ENCODE measurements at places on chromosomes 1 and 21.

DNA sequence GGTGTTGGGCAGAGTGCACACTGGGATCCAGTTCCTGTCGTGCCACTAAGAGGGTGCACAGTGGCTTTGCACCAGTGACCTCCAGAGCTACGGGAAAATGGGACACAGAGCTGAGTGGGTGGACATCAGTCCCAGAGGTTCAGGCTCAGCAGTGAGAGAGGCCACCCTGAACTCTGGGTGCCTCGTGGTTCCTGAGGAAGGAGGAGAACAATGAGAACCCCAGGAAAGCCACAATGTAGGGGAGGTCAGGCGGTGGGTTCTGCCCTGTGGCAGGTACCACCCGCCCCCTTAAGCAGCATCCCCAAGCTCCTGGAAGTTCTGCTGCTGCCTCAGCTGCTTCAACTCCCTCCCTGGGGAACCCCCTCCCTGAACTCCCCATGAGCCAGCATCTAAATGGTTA, 112.2 kb downstream of the GRIK3 start:
- no peak for DNase-seq

GRCh38 chr1:224498574-224499170, 64.1 kb upstream of the WDR26 start:
- peak; percentile 83 for DNase-seq

- DNase-seq: peak; percentile 44
These were observed 41.0 kb downstream of the TGFBR3 start for GRCh38 chr1:91844862-91845528.

DNA sequence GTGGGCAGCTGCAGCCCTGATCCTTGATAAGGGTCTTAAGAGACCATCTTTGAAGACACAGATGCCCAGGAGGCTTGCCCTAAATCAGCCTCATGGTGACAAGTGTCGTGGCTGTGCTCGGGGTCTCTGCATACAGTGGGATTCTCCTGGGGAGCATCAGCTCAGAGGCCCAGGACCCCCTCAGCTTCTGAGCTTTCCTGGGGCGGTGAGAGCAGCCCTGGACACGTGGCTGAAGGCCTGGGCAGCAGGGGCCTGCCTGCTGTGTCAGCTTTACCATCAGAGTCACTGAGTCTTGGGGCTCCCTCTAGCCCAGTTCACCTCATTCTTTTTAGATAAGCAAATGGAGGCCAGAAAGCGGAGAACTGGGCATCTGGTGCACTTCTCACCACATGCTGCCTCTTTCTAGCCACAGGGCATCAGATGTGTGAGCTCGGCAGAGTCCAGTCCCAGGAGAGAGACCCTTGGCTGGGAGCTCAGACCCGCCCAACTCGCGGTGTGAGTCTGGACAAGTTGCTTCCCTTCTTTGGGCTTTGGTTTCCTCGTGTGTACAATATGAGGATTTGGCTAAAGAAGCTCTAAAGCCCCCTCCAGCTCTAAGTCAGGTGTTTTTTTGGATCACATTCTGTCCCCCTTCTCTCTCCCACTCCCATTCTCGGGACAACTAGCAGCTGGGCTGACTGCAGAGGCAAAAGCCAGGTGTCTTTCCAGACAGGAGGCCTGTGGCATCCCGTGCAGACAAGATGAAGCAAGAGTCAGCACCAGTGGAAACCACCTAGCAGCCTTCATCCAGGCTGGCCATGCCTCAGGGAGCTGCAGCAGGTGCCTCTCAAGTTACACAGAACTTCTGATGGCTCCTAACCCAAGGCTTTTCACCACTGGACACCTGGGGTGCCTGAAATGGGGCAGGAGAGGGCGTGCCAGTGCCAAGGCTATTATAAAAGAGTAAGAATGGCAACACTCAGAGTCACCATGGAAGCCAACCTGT, 119.1 kb downstream of the KCNN3 start:
- no peak for DNase-seq

DNA sequence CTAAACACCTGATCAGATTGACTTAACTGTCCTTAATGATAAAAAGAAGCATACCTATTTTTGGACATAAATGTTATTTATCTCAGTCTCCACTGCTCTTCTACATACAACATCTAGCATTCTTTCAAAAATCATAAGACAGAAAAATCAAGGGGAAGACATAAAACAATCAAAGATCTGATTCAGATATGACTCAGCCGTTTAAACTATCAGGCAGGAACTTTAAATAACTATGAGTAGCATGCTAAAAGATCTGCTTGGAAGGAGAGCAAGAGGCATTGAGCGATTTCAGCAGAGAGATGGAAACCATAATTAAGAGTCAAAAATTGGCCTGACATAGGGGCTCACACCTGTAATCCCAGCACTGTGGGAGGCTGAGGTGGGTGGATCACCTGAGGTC, 27.2 kb upstream of the SLC22A15 start:
- DNase-seq: no peak

DNA sequence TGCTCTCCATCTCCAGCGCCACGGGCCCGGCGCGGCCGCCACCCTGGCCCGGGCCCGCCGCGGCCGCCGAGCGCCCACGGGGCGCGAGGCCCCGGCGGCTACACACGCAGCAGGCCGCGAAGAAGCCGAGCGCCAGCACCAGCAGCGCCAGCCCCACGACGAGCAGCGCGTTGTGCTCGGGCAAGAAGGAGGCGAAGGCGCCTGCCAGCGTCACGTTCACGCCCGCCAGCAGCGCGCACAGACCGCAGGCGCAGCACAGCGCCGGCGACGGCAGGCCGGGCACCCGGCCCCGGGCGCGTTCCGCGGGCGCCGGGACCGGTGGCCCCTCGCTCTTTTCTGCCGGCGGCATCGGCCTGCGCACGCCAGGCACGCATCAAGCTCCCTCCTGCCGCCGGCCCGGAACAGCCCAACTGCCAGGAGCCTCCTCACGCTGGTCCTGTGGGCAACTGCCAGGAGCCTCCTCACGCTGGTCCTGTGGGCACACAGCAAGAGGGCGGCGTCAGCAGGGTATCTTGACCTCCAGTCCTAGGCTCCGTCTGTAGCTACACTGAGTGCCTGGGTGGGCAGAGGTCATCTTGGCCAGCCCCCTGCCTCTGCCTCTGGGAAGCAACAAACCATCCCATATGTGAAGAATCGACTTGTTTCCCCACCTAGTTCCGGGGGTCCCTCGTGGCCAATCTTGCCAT, 18.1 kb downstream of the KNCN start:
- peak; percentile 58 for DNase-seq

- DNase-seq: no peak
These were observed 9.9 kb downstream of the GABRD start for GRCh38 chr1:2028870-2029560.

DNA sequence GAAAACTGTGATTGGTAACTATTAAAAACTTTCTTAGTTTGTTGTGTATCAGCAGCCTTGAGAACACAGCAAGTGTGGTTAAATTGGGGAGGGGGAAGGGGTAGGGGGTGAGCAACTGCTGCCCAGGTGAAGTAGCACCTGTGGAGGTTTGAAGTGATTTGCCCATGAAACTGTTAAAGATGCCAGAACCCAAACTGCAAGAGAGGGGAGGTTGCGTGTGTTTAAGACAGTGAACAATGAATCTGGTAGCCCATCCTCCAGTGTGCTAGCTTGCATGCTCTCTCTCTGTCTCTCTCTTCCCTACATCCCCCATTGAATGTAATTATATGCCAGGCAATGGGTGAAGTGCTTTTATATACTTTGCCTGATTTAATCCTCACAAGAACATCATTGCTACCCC, 154.7 kb downstream of the RUNX1 start:
- no peak for DNase-seq

DNA sequence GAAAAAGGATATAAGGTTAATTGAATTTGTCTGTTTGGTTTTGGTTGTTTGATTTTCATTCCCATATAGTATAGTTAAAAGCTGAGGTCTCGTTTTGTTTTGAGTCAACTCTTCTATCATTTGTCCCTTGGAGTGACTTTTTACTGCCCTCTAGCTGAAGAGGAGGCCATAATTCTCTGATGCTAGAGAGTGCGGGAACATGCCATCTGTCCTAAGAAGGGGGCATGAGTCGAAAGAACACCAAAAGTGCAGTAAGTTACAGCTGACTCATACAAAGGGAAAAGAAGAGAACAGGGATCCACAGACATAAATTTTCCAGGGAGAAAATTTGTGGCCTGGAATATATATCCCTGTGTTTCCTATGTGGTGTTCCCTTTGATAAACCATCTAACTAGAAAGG, 4.1 kb downstream of the KRTAP21-3 start:
- no peak for DNase-seq

DNA sequence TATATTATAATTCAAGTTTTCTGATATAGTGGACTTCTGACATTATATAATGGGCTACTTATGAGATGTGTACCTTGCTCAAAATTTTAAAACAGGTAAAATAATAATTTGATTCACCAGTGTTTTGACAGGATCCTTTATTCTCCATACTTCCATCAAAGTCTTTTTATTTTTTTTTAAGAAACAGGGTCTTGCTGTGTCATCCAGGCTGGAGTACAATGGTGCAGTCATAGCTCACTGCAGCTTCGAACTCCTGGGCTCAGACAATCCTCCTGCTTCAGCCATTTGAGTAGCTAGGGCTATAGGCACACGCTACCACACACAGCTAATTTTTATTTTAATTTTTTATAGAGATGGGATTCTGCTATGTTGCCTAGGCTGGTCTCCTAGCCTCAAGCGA, 129.4 kb downstream of the NRDC start:
- DNase-seq: no peak

DNA sequence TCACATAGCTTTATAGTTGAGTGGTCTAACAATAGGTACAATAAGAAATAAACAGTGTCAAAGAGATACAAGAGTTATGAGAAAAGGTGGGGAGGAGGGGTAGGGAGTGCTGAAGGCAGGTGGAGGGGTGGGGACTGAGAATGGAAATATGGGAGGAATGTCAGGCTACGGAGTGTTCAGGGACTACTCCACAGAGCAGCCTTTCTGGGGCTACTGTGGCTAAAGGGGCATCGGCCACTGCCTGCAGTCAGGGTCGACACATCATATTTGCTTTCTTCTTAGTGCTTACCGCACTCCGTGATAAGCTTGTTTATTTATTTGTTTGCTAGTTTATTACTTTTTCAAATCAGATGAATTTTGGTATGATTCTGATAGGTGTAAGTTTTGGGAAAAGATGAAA, 34.4 kb upstream of the CRNN start:
- DNase-seq: no peak

- no peak for DNase-seq
These were observed 65.1 kb downstream of the MSH4 start for GRCh38 chr1:75861831-75862230.

DNA sequence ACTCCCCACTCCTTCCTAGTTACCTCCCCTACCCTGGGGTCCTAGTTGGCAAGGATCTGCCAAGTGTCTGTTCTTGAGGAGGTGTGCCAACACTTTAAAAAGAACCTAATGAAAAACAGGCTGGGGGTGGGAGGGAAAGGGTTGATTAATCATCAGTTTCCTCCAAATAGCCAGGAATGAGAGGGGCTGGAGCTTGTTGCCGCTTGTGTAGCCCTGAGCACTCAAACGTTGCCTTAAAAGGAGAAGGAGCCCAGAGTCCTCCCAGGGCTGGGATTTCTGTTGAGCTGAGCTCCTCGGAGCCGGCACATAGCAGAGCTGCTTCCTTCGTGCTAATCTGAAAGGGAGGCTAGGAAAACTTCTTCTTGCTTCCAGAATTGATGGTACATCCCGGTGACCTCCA, 15.9 kb downstream of the SHISA4 start:
- DNase-seq: peak; percentile 93

- DNase-seq: no peak
These were observed 133.7 kb upstream of the KCNK1 start for GRCh38 chr1:233480198-233480597.

DNA sequence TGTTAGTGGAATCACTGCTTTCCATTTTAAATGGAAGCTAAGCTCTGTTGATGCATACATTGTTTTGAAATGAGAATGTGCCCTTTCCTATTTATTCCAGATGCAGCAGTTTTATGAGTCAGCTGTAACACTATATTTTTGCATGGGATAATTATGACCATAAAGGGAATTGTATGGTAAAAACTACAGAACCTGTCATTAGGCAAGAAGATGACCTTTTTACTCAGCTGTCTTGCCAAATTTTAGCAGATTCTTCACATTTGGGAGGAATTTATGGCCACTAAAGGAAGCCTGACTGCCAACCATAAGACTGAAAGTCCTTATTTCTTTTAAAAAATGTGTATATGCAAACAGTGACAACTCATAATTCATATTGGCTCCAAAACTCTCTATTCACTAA, 356.3 kb upstream of the PRMT6 start:
- DNase-seq: no peak

DNA sequence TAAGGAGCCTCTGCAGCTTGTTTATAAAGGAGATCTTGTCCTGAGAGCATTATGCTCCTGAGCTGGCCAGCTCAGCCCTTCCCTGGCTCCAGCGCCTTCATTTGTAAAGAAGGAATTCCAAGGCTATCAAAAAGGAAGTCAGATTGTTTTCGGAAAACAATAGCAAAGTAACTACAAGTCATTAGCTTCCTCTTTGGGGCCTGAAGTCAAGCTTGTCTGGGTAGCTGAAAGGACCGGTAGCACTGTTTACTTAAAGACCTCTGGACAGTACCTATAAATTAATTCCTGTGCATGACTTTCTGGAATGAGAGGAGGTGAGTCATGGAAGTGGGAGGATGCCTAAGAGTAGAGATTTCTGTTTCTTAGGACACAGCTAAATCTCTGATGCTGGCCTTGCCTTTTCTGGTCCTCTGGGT, 20.7 kb upstream of the GJA5 start:
- DNase-seq: peak; percentile 92

DNA sequence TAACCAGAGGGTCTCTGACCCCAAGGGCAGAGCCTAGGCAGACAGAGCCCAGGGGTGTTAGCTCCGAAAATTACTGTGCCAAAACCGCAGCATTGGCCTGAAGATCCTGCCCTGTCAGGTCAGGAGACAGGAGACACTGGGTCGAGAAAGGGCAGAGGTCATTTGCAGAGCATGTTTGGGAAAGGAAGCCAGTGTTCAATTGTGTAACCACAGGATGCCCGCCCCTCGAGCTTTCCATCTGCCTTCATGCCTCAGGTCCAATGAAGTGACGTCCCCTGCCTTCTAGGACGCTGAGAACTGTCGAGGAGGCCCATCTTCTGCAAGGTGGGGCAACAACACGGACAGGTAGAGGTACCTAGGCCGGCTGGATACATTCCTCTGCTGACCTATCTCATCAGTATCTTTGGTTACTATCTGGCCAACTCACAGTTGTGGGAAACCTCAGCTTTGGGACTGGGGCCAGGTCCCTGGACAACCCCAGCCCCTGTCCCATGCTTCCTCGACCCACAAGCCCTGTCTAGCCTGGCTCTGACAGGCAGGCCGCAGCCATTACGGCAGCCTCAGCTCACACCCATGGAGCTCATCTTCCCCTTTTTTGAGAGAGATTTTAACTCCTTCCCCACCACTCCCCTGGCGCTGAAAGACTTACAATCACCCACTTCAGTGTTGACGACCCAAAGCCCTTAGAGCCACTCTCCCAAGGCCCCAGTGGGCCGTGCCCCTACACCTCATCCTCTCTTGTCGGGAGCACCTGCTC, 1.3 kb downstream of the ARL8A start:
- DNase-seq: peak; percentile 48

- peak; percentile 98 for DNase-seq
These were observed at the start of gene TRIM33 for GRCh38 chr1:114511032-114511785. TSS of gene TRIM33 (minus strand) at chr1:114511203. CDS start at chr1:114511076, 127 bp downstream.

- DNase-seq: no peak
These were observed 279.5 kb downstream of the ZNF326 start for GRCh38 chr1:90274376-90274775.

- no peak for DNase-seq
These were observed 97.0 kb upstream of the GRIK3 start for GRCh38 chr1:37131281-37131680.

- DNase-seq: no peak
These were observed 5.8 kb downstream of the PCNT start for GRCh38 chr21:46329796-46330195.
